Suppressor macrophage (primary cell): ENCODE measurements at places on chromosomes 4 and X.

GRCh38 chr4:109444182-109444844 lies 10.7 kb downstream of the SEC24B start:
- peak; percentile 58 for DNase-seq

DNA sequence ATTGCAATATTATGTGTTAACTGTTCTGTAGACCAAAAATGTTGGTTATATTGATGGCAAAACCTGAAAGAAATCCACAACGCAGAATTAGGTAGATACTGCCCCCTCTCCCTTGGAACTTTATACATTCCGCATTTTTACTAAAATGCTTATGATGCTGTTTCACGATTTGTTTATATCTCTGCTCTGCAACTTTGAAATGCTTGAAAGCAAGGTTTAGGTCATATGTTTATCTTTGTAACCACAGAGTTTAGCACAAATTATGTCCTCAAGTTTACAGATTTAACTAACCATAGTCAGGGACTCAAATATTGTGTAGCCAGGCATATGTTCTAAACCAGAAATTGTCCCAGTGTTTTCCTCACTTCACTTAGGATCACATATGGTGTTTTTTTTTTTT lies 66.1 kb upstream of the H2AZ1 start:
- DNase-seq = no peak

GRCh38 chr4:69098470-69098869 lies 2.2 kb downstream of the UGT2B7 start:
- no peak for DNase-seq

DNA sequence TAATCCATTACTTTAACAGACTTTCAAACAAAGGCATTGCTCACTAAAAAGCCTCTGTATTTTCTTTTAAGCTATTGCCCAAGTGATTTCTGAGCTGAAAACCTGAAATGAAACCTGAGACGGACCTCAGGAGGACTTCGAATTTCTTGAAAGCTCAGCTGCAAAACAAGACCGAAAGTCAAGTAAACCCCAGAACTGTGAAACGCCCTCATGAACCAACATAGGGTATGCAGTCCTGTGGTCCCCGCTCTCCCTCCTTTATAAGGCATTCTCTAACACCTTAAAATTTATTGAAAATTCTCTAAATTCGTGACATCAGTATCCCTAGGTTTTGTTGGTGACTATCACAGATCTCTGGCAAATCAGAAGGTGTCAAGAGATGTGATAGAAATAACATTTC lies 91.8 kb downstream of the SHISA3 start:
- no peak for DNase-seq

DNA sequence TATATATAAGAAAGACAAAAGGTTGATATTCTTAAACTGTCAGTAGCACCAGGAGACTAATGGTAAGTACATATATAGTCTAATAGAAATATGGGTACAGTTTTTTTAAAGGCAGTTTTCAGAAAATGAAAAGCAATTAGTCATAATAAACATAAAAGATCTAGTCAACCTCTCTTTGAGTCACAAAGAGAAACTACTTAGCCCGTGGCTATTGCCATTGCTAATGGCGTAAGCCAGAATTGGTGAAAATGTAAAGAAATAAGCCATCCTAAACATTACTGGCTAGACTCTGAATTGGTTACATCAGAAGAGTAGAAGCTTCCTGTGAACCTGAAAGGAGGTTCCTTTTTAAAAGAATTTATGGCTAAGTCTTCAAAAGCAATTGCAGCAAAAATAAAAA lies 668.7 kb upstream of the CPEB2 start:
- DNase-seq = no peak

DNA sequence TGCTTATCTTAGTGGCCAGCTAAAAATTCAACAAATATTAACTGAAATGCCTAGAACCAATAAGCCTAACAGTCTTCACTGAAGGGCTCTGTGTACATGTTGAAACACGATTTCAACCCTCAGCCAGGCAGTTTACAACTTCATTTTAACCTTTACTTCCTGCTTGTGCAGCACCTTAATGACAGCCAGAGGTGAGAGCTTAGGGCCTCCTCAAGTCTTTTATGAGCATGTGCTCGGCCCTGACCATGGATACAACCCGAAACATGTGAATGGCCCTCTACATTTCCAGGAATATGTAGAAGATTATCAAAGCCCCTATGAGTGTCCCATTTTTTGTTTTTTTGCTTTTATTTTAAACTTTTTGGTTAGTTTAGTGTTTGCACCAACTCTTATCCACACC lies 88.3 kb downstream of the MSN start:
- no peak for DNase-seq

GRCh38 chrX:95156566-95156965 lies 1482.6 kb downstream of the FAM133A start:
- no peak for DNase-seq

DNA sequence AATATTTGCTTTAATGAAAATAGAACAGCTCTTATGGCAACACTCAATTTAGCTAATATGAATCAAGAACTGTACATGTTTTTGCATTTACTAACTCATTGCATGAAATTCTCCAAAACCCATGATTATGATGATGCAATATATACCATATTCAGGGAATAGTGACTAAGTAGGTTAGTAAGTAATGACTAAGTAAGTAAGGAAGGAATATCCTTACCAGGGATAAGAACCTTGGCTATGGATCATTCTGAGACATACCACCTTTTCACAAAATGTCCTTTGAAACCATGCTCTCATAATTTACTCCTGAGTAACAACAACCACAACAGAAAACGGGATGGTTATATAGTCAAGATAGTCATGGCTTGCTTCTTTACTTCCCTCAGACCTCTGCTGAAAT lies 1513.0 kb downstream of the STIM2 start:
- no peak for DNase-seq

DNA sequence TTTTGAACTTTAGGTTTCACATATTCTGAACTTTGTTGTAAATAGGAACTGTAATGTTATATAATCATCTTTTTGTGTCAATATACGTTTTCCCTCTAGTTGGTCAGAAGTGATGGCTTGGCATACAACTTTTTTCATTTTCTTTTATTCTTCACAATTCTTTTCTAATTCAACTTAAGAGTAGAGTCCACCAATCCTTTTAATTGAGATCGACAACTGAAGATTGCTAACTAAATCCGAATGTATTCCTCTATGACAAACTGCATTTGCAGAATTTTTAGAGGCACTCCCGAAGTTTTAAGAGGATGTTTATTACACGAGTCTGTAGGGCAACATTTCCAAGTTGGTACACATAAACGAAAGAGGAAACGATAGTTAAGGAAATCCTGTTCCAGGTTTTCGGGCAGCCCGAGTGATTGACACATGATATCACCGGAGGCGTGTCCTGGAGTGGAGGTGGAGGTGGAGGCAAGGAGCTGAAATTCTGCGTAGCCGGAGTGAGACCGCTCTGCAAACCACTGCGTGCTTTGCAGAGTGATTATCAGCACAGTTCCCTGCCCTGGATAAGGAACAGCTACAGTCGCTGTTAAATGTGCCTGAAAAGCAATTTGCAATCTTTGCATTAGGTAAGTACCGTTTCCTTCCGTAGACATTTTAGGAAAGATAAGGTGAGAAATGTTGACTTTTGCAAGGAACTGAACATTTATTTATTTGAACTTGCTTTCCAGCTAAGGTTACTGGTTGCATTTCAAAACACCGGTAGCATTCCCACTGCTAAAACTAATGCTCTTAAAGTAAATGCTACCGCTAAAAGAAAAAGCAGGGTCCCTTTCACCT lies at the start of gene SPRY1:
TSS of gene SPRY1 (plus strand) at position 489 of the 837 bp plus-strand sequence. CDS start 4,797 bp downstream, outside the sequence.
- DNase-seq = peak; percentile 88
